ENCODE measurements at places on chromosomes 7 and 10. TPM values are rescaled to one million over a fixed set of nuclear protein-coding genes. Genes with fewer than 3 reads are reported as not detected.

The KMT2C gene
- total RNA-seq = 16.1 TPM

The AIMP2 gene
- total RNA-seq = 38.7 TPM

The OR2A5 gene
- not detected for total RNA-seq

The ADCYAP1R1 gene
- under 0.01 TPM for total RNA-seq

The PALD1 gene
- total RNA-seq = 112 TPM

The ZFYVE27 gene
- 18.8 TPM for total RNA-seq

The EBF3 gene
- total RNA-seq = under 0.01 TPM

The DGKI gene
- 1.1 TPM for total RNA-seq

The FBXO24 gene
- total RNA-seq = 0.20 TPM

- DNase-seq = no peak
These were observed 233.8 kb downstream of the TCERG1L start for GRCh38 chr10:131077724-131078123.

GRCh38 chr10:60896810-60897209 lies 47.2 kb downstream of the RHOBTB1 start:
- DNase-seq = no peak

DNA sequence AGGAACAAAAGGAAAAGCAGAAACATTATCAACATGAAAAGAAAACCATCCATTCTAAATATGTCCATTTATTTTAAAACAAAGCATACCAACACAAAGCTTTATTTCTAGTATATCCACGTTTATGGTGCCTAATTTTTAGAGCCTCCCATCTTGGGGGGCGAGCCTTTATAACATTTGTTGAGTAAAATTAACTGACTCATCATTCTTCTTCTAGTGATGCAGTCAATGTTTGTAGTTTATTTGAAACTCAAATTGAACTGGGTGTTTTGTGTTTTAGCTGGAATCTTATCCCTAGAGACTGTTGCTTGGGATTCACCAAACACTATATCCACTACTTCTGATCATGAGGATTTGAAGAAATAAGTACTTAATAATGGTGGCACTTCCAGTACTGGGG lies 366.4 kb upstream of the NPVF start:
- DNase-seq = no peak

DNA sequence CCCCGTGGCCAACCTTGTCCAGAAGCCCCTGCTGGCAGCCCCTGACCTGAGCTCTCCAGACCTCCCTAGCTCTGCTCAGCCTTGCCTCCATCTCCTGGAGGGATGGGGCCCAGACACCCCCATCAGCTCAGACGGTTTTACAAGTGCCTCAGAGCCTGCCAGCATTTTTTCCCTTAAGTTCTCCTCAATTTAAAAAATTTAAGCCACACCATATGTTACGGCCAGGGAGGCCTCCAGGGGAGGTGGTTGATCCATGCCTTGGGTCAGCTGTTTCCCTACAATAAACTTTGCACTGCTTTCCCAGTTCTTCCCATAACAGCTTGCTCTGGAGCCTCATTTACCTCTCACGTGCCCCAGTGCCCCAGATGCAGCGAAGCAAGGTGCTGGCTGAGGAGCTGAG lies 143.5 kb downstream of the RGS10 start:
- no peak for DNase-seq

DNA sequence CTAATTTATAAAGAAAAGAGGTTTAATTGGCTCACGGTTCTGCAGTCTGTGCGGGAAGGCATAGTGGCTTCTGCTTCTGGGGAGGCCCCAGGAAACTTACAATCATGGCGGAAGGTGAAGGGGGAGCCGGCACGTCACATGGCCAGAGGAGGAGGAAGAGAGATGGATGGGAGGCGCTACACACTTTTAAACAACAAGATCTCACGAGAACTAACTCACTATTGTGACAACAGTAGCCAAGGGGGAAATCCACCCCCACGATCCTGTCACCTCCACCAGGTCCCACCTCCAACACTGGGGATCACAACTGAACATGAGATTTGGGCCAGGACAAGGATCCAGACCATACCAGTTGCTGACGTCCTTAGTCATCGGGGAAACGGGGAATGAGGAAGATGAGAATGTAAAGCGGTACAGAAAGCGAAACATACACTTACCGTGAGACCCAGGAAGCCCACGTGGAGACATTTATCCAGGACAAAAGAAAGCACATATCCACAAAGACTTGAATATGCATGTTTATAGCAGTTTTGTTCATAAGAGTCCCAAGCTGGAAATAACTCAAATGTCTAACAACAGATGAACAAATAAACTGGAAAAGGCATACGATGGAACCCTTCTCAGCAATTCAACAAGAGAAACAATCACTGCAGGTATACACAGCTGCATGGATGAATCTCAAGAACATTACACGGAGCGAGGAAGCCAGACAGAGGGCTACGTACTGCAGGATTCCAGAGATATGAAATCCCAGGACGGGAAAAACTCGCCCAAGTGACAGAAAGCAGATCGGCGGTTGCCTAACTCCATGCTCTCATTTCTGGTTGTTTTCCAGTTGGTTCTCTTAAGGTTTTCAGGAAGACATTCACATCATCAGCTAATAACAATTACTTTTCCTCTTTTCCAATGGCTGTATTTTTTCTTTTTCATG lies 26.2 kb upstream of the INPP5A start:
- DNase-seq = no peak

- no peak for DNase-seq
These were observed 258.5 kb upstream of the AOAH start for GRCh38 chr7:36982766-36983165.

DNA sequence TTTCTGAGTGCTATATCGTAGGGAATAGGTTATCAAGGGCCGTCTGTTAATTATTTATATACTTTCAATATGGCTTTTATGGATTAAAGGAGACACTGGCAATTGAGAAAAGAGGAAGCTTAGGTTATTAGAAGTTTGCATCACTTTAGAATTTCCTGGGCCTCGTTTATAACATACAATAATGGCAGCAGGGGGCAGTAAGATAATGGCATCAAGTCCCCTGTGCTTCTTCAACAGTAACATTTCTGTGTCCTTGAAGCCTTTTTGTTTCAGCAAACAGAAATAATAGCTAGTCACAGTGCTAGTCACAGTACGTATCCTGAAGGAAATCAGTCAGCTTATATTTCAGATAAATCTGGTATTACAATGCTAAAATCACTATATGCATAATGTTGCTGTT lies 41.9 kb downstream of the SPAM1 start:
- DNase-seq = peak; percentile 2

DNA sequence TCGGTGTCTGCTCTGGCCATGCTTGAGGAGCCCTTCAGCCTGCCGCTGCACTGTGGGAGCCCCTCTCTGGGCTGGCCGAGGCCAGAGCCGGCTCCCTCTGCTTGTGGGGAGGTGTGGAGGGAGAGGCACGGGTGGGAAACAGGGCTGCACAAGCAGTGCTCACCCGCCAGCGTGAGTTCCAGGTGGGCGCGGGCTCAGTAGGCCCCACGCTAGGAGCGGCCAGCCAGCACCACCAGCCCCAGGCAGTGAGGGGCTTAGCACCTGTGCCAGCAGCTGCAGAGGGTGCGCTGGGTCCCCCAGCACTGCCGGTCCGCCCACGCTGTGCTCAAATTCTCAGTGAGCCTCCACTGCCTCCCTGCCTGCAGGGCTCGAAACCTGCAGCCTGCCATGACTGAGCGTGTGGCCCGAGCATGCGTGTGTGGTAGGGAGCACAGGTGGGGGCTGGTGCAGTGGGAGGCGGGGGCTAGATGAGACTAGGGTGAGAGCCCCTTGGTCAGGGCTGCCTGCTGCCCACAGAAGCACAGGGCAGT lies 223.0 kb downstream of the ZNF248 start:
- no peak for DNase-seq

DNA sequence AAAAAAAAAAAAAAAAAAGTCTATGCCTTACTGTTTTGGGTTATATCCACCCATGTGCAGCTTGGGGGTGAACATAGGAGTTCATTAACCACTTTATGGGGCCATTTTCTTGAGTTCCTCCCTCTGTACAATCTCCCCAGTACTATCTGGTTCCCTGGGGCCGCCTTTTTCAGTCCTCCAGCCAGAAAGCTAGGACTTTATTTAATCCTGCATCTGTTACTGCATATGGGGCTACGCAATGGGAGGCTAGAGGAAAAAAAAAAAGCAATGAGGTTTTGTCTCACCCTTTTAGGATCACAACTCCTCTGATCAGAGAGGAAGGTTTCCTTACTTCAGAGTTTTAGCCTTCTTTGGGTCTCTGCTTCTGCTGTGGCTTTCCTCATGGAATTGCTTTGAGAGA lies 51.0 kb downstream of the BTRC start:
- no peak for DNase-seq

- no peak for DNase-seq
These were observed 5.6 kb upstream of the PAX2 start for GRCh38 chr10:100739517-100740368.

DNA sequence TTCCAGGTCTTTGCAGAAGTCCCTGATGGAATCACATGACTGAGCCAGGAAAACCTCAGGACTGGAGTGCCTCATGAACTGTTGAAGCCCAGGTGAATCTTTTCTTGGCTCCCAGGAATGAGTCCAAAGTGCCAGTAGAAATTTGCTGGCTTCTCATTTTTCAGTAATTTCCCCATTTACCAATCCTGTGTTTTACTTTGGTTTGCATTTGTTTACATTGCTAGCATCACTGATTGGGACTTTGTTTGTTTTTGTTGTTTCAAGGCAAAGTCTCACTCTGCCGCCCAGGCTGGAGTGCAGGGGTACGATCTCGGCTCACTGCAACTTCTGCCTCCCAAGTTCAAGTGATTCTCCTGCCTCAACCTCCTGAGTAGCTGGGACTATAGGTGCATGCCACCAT lies 1.6 kb upstream of the ZNF12 start:
- no peak for DNase-seq

- DNase-seq = no peak
These were observed 36.8 kb downstream of the TAS2R41 start for GRCh38 chr7:143514487-143514886.

DNA sequence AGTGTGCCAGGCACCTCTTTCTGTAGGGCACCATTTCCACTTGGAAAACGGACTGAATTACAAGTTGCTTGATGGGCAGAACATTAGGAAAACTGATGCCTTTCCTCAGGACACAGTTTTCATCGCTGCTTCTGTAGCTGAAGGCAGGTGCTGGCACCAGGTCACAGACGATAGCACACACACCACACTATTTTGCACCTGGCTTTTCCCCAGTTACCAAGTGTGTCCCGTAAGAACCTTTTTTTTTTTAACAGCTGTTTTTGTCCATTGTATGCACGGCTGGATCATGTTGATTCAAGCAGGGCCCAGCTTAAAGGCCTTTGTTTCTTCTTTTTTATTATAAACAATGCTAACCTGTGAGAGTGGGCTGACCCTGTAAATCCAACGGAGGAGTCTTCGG lies 1.3 kb upstream of the GET4 start:
- DNase-seq = no peak

DNA sequence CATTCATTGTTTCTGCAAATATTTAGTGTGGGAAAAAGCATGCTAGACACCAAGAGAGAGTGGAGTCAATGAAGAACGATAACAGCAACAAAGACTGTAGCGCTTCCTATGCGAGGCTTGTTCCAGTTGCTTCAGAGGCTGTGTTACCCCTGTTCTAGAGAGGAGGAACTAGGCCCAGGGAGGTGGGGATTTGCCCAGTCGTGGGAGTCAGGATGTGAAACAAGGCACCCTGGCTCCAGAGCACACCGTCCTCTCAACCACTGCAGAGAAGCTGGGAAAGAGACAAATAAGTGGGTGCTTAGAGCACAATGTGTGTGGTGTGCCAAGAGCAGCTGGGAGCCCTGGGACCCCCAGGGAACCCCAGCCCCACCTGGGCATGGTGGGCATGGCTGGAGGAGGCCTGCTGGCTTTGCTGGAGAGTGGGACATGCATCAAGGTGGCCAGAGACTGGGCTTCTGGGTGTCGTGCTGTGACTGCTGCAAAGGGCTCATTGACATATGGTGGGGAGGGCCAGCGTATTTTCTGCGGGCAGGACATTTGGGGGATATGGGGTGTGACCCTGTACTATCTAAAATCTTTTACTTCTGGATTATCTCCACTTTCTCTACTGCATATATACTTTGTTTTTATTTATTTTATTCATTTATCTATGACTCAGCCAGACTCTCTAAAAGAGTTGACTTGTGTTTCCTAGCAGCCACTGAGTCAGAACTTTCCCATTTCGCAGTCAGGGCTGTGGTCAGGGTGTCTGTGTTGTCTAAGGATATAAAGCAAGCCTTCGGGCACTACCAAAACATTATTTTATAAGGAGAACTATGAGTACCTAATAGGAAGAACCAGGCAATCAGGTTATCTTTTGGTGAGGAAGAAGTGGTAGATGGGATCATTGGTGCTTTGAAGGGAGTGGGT lies 95.4 kb downstream of the TCF7L2 start:
- no peak for DNase-seq

- DNase-seq = peak; percentile 97
These were observed 231.1 kb downstream of the ARHGAP12 start for GRCh38 chr10:31697271-31698180.

GRCh38 chr10:114607358-114607998 lies 50.6 kb downstream of the ABLIM1 start:
- peak; percentile 87 for DNase-seq

DNA sequence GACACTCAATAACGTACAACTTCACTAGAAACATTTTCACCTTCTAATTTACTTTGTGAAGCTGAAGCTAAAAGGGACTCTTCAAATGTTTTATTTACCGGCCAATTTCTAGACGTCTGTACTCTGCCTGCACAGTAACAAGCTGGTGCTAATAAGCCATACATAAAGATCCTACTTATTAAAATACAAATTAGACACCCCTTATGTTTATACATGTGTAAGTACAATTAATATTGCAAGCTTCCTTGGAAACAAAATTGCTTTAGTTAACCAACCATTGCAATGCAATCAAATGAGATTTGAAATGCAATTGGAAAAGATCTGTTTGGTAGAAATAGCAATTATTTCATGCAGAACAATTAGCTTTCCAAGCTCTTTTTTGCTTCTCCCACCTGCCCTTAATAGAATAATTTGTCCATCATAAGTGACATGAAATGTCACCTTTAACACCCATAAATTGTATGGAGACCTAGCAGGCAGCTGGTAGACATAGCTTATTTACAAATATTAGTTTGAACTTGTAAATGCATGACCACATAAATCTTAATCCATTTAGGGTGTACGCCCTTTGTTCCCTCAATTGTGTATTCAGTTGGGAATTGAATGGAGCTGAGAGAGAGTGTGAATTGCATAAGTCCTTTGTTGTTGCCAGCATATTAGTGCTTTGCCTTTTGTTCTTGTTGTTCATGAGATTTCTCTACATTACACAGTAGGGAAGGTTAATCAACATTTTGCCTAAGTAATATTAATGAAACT lies 277.1 kb downstream of the CACNA2D1 start:
- no peak for DNase-seq
